ENCODE measurements at places on chromosomes 13 and 19.

GRCh38 chr13:29457299-29457698 lies 138.2 kb downstream of the SLC7A1 start:
- no peak for DNase-seq

DNA sequence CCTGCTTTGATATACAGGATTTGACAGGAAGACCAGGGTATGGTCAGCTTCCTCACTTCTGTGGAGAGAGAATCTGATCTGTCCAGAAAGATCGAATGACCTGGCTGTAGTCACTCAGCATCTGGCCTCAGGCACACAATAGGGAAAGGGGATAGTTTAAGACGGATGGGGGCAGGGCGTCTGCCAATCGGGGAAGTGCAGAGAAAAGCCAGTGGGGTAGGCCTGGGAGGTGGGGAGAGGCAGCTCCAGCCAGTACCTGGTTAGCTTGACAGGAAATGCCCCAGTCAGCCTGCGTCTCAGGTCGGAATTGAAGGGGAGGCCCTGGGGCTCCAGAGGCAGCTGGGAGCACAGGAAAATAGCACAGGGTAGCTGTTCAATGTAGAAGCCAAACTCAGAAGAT lies 12.4 kb downstream of the ZNF444 start:
- no peak for DNase-seq

GRCh38 chr19:3024509-3024869 lies 4.6 kb downstream of the TLE2 start:
- DNase-seq, result no peak

- no peak for DNase-seq
Observed at GRCh38 chr13:25525884-25526283, 154.1 kb downstream of the ATP8A2 start.

DNA sequence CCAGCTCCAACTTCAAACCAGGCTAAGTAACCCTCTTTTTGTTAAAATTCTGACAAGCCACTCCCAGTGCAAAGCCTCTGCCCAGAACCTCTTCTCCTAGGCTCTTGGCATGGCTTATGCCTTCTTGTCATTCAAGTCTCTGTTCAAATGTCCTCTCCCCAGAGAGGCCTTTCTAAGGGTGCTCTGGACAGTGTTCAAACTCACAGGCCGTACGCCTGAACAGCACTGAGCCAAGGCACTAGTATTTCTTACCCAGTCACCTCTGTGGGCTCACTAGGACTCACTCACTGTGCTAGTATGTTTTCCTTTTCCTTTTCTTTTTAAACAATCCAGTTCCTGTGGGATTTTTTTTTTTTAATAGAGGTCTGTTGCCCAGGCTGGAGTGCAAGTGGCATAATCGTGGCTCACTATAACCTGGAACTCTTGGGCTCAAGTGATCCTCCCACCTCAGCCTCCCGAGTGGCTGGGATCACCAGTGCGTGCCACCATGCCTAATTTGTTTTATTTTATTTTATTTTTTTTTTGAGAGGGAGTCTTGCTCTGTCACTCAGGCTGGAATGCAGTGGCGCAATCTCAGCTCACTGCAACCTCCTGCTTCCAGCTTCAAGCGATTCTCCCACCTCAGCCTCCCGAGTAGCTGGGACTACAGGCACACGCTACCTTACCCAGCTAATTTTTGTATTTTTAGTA lies 2.3 kb upstream of the ASF1B start:
- DNase-seq, result no peak

DNA sequence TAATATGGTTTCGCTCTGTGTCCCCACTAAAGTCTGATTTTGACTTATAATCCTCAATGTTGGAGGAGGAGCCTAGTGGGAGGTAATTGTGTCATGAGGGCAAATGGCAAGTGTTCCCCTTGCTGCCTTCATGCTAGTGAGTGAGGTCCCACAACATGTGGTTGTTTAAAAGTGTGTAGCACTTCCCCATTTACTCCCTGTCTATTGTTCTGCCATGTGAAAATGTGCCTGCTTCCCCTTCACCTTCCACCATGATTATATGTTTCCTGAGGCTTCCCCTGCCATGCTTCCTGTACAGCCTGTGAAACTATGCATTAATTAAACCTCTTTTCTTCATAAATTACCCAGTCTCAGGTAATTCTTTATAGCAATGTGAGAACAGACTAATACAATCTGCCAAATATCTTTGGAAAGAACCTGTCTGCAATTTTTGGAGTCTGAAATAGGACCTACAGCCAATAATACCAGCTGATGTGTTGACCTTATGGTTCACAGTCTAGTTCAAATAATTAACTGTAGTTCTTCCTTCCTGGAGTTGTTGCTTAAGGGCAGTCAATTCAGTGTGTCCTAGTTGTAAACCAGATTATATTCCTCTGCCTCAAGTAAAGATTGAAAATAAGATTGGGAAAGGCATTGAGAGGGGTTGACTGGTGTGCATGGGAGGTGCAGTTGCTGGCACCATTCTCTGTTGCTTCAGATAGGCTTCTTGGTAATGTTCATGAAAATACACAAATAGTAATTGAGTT lies 1442.9 kb downstream of the SLITRK1 start:
- no peak for DNase-seq

DNA sequence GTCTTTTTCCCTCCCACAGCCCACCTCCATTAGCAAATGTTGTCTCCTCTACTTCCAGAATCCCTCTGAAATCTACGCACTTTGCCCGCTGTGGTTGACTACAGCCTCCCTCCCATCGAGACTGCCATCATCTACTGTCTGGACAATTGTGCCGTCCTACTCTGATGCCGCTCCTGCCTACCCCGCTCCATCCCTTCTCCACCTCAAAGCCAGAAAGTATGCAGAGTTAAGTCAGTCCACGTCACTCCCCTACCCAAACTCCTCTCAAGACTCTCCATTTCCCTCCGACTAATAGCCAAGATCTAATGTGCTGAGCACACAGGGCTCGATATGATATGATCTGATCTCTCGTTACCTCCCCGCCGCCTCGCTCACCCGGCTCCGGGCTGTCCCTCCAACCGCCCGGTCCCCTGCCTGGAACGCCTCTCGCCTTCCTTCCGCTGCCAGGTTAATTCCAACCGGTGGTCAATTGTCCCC lies 556 bp downstream of the CACTIN start:
- DNase-seq, result no peak

- no peak for DNase-seq
Observed at GRCh38 chr19:29815231-29815630, 3.4 kb downstream of the CCNE1 start.

- no peak for DNase-seq
Observed at GRCh38 chr19:19662344-19662743, 1.1 kb downstream of the ATP13A1 start.

GRCh38 chr13:83773961-83774360 lies 108.3 kb downstream of the SLITRK1 start:
- no peak for DNase-seq

DNA sequence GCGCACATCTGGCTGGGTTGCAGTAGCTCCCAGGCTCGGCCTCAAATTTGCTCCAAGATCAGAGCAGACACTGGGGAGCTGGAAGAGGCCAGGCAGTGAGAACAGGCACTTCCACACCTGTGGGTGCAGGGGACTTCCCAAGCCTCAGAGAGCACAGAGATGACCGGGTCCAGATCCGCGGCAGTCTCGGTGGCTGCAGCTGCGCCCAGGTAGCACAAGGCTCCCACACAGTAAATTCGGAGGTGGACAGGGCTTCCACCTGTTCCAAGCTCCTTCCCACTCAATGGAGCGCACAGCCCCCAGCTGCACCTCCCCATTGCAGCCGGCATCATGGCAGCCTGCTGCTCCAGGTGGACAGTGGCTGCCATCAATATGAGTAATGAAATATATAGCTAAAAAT lies 1417.4 kb upstream of the SLC10A2 start:
- no peak for DNase-seq

GRCh38 chr19:35058370-35058769 lies 16.8 kb downstream of the HPN start:
- no peak for DNase-seq

DNA sequence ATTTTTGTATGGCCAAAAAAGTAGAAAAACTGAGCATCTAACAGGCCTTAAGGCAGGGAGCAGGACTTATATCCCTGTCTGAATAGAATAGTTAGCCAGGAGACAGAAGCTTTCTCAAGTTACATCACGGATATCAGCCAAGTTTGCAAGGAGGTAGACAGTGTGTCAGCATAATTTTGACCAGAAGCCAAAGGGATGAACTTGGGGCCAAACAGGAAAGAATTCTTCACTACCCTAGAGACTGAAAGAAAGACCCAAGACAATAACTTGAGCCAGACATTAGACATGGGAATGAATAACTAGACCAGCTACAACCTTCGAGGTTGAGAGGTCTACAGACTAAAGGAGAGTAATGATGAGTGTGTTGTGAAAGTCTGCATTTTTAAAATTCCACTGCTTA lies 48.1 kb upstream of the PCDH9 start:
- no peak for DNase-seq

DNA sequence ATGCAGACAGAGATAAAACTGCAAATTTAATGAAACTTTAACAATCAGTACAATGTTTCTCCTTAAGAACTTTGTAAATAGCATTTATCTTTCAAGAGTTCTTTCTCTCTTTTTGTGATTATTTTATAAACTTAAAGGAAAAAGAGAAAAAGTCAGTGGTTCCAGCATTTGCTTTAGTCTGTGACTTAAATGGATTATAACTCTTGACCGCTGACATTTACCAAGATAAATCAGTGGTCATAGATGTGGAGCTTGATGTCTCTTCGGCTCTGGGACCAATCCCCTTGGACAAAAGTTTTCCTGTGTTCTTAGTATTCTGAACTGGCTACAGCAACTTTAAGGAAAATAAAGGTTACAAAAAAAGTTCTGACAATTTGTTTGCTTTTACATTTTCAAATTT lies 162.6 kb downstream of the TM9SF2 start:
- DNase-seq, result no peak

- DNase-seq, result no peak
Observed at GRCh38 chr19:10070730-10071446, 15.2 kb upstream of the SHFL start.

DNA sequence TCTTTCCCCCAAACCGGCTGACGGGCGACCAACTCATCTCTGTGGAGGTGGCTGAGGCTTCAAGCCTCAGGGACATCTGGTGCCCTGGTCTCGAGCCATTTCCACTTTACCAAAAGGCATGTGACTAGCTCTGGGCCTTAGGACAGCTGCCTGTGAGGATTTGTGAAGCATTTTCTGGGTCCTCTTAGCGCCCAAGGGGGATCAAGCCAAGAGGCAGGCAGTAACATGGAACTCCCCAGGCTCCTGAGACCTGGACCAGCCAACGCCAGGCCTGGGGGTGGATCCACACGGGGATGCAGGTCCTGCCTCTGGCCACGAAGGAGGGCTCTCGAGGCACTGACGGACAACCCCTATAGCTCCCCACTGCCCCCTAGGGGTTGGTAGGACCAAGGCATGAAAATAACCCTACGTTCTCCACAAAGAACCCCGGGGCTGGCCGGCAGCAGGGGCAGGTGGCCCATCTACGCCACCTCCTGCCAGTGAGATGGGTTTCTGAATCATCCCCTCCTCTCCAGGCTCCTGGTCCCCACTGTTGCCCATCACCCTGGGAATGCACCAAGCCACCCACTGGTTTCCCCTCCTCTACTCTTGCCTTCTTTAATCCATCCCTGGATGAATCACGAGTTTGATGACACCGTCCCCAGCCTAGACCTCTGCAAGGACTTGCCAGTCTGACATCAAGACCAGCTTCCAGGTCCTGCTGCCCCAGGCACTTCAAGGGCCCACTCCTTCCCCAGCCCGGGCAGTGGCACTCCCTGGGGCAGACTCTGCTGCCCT lies 7.0 kb upstream of the MYDGF start:
- DNase-seq, result no peak

DNA sequence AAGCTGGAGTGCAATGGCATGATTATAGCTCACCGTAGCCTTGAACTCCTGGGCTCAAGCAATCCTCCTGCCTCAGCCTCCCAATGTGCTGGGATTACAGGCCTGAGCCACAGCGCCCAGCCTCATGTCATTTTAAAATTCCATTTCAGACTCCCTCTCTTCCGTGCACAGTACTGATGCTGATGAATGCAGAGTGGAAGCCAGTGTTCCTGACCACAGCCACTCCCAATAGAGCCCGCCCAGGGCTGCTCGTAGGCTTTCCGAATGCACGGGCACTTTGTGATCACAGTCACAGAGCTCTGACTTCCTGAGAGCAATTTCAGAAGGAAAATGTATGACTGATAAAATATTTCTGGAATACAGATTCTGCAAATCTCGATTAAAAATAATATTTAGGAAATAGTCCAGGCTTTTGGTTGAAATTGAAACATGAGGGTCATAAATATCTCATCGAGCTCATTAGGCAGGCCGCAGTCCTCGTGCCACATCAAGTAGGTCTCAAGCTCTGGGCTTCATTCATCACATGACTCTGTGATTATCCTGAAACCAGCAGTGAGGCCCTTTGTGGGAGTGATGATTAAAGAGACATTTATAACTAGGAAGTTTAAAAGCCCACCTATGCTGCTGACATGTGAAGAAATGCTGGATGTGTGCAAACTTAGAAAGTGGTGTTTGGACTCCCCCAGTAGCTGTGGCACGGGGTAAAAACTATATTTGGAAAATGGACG lies 38.9 kb upstream of the AMER2 start:
- DNase-seq, result no peak

DNA sequence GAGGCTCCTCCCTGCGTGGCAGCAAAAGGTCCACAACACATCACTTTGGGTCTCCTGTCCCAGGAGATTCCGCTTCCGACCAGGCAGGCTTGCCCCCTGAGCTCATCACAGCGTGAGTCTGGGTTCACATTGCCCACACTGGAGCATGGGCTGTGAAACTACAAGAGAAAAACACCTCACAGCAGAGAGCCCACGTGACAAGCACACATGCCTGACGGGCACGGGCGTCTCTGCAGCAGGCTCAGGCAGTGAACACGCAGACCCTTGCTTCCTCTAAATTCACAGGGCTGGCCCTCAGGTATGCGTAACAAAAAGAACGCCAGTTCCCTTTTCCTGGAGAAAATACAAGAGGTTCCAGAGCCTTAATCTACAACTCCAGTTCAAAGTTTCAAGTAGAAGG lies 41.9 kb downstream of the RASA3 start:
- DNase-seq, result no peak

Data from SHP77 treated with DMSO at 0.1 percent for 48 hours (cell line).